Stimulated activated CD8-positive, alpha-beta memory T cell treated with anti-CD3 and anti-CD28 coated beads, Interleukin-15, amount 100 ng/mL, for 48 hours (primary cell): ENCODE measurements at places on chromosomes 7 and 10.

DNA sequence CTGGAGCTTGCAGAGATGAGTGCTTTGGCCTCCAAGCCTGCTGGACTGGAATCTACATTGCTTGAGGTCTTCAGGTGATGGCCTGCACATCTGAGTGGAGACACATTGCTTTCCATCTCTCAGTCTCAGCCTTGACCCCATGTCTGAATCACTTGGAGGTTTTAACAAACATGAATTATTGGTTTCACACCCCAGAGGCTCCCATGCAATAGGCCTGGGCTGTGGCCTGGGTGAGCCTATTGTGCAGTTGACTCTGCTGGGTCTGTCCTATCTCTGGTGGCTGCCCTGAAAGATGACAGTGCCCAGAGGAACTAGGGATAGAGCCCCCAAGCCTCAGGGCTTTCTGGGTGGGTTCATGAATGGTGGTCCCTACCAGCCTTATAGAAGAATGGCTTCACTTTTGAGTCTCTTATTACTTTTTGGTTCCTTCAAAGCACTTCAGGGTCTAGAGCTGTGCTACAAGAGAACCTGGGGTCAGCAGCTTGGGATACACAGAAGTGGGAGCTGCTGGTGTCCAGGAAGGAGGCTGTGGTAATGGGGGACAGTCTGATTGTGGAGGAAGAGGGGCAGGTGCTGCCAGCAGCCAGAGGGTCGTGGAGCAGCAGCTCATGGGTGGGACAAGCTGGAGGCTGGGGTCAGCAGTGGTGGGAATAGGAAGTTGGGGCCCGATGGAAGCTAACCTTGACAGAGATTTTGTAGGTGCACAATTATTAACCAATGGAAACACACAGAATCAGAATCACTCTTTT lies 5.5 kb downstream of the RAMP3 start:
- DNase-seq, result no peak

GRCh38 chr7:156783864-156784263 lies 109.1 kb downstream of the LMBR1 start:
- DNase-seq, result no peak

- no peak for DNase-seq
These were observed 994 bp upstream of the CYP51A1 start for GRCh38 chr7:92135052-92135889.

DNA sequence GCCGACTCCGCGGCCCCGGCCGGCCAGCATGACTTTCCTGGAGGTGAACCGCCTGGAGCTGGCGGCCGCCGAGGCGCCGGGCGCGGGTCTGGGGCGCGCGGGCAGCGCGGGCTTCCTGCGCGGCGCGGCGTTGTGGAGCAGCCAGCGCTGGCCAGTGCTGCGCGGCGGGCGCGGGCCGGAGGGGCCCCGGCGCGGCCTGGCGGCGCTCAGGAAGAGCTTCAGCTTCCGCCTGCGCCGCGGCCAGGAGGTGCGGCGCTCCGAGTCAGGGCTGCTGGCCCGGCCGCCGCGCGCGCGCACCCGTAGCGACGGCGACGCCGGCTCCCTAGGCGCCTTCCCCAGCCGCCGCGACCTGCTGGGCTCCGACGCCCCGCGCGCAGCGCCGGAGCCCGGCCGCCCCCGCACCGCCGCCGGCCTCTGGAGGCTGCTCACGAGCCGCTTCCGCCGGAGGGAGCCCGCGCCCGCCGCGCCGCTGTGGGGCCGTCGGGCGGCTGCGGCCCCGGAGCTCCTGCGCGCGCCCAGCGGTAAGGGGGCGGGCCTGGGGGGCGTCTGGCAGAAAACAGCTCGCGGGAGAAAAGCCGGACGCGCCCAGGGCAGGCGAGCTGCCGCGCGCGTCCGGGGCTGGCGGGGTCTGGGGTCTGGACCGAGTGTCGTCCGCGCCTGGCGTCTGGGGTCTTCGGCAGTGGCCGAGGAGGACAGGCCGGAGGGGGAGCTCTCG lies 29.0 kb downstream of the AGAP3 start:
- peak; percentile 20 for DNase-seq

DNA sequence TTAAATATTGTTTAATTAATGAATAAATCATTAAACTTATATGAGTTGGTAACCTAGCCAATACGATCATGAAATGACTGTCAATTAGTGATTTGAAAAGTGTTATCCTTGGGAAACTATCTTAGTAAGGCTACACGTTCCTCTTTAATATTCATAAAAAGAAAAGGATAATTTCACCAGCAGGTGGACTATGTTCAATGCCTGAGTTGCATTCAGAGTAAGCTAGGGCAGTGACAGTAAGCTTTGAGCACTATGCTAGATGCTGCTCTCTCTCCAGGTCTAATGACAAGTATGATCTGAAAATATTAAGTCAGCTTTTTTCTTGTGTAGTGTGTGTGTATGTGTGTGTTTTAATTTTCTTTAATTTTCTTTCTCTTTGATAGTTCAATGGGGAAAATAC lies 486.3 kb upstream of the PCDH15 start:
- no peak for DNase-seq

GRCh38 chr7:132541656-132542055 lies 34.6 kb downstream of the PLXNA4 start:
- no peak for DNase-seq

DNA sequence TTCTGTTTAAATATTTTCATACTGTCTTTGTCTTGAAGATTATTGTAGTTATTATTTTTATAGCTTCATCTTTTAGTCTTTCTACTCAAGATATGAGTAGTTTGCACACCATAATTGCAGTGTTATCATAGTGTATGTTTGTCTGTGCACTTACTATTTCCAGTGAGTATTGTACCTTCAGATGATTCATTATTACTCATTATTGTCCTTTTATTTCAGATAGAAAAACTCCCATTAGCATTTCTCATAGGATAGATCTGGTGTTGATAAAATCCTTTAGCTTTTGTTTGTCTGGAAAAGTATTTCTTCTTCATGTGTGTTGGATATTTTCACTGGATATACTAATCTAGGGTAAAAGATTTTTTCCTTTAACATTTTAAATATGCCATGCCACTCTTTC lies 646.2 kb upstream of the GRM3 start:
- no peak for DNase-seq

- no peak for DNase-seq
These were observed 568.0 kb downstream of the ZWINT start for GRCh38 chr10:55793024-55793423.
